ENCODE measurements at places on chromosomes 7 and 10.

DNA sequence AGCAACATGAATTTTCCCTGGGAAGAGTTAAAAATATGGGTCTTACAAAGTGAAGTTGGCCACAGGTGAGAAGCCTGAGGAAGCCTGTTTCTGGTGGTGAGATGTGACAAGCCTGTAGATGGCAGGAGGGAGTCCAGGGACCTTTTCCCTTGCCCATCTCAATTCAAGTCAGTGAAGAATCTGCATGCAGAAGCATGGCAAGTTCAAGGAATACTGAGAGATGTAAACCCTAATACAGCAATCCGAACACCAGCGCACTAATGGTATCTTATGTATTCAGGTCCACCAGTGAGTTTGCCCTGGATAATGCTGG, 73.6 kb downstream of the RHOBTB1 start:
- DNase-seq = no peak

- no peak for DNase-seq
These were observed 5.3 kb downstream of the TMEM72 start for GRCh38 chr10:44916429-44916828.

- DNase-seq = no peak
These were observed 26.2 kb upstream of the REEP3 start for GRCh38 chr10:63494951-63495350.

DNA sequence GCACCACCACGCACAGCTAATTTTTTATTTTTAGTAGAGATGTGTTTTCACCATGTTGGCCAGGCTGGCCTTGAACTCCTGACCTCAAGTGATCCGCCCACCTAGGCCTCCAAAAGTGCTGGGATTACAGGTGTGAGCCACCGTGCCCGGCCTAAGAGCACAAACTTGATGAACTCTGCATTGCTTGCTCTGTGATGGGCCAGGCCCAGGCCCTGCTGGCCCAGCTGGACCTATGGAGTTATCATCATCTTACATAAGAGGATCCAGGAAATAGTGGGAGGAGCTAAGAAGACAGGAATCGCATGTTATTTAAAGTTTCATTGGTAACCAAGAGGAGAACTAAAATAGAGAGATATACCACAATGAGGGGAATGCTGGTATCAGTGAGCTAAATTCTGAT, 86.9 kb downstream of the DAGLB start:
- DNase-seq = no peak

- no peak for DNase-seq
These were observed 79.5 kb downstream of the DIP2C start for GRCh38 chr10:609868-610545.

All from GM19239 (cell line).